ENCODE measurements at places on chromosomes 2 and 18.
A peak's percentile ranks its signal among the peaks of the same experiment; 100 is the strongest.

DNA sequence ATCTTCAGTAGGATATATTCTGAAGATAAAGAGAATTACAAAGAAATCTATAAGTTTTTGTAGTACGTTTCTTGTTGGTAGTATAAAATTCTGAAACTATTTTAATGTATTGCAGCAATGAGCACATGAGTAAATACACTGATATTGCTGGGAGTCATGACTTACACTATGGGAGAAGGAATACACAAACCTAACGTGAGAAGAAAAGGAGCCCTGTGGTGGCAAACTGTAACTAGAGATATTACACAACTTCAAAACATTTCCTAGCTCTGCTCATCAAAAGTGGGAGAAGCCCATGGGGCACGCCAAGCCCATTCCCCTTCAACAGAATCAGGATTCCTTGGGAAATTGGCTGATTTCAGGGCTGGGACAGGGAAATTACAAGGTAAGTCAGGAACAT lies 20.5 kb downstream of the SPIRE1 start:
- DNase-seq, result no peak

- no peak for DNase-seq
These were observed 21.9 kb upstream of the ROCK2 start for GRCh38 chr2:11366326-11366741.

DNA sequence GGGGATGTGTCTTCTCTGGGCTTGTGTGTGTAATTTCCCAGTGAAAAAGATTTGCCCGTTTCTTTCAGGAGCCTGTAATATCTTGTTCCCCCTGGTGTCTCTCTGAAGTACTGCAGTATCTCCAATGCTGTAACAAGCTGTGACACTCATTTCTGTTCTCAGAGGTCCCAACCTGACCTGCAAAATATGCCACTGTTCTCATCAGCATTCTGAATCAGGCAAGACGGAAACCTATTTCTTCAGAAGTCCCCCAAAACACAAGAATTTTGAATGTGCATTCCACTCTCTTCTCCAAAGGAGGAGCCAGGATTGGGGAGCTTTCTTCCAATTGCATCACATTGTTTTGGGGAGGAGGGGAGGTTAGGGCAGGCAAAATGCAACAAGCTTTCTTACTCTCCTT lies 77.0 kb upstream of the CNGA3 start:
- DNase-seq, result peak; percentile 42

GRCh38 chr18:79395761-79396404 lies at the start of gene NFATC1:
NFATC1 (plus strand) TSS chr18:79395930; CDS start chr18:79396225, 295 bp downstream.
- DNase-seq, result no peak

GRCh38 chr2:30185178-30185577 lies 38.4 kb downstream of the YPEL5 start:
- DNase-seq, result no peak

- DNase-seq, result no peak
These were observed 203.1 kb downstream of the RAB3GAP1 start for GRCh38 chr2:135255208-135255607.

DNA sequence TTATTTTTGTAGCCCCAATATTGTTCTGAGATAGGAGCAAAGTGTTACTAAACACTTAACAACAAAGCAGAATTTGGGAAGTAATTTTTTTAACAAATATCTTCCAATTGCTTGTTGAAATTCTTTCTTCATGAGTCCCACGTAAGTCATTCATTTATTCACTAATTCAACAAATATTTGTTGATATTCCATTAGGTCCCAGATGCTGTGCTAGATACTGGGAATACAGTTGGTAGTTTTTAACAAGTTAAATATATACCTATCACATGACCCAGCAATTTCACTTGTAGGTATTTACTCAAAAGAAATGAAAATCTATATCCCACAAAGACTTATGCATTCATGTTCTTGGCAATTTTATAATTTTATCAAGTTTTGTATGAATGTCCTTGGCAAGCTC lies 7.0 kb upstream of the BBS5 start:
- no peak for DNase-seq

DNA sequence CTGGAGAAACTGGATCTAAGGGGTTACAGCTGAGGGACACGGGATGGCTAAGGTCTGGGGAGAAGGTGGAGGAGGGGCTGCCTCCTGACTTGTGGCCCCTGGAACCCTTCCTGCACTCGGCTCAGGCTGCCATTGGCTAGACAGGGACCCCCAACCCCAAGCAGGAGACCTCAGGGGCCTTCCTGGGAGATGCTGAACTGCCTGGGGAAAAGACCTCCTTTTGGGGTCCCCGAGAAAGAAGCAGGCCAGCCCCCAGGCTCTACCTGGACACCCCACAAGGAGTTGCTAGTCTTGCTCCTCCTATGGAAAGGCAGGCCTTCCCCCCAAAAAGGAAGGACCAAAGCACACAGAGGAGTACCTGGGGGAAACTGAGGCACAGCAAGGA lies 10.1 kb upstream of the BOK start:
- DNase-seq, result no peak

- DNase-seq, result peak; percentile 30
These were observed 9.3 kb upstream of the LRRC30 start for GRCh38 chr18:7221424-7222155.

- DNase-seq, result no peak
These were observed 23.0 kb downstream of the STK25 start for GRCh38 chr2:241485172-241485911.

DNA sequence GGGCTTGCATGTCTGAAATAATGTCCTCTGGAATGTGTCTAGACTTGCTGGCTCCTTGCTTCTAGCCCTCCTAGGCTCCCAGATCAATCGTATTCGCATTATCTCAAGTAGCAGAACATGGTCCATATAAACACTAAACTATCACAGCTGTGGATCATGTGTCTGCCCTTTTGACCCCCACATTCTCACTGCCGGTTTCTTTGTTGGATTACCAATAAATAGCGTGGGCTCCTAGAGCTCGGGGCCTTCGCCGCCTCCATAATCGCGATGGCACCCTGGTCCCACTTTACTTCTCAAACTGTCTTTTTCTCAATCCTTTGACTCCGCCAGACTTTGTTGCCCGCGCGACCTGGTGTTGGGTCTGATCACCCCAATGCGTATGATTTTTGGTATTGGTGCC lies 6.3 kb upstream of the SCYGR8 start:
- no peak for DNase-seq

DNA sequence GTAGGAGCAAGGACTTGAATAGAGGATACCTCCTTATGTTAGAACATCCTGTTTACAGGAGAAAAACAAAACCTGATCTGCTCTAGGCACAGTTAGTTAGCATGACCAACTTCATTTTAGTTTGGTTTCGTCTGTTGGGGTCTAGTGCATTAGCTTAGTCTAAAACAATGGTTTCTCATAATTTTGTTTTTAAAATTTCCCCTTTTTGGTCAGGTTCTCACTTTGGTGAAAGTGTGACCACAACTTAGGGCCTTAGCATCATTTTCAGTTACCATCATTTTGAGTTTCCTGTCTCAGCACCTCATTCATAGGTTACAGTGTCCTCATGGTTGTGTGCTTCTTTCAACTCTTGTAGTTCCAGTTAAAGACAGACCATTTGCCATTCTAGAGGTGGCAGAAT lies 1277.0 kb upstream of the SLC39A10 start:
- no peak for DNase-seq

GRCh38 chr2:67997528-67997900 lies 65.3 kb downstream of the C1D start:
- peak; percentile 36 for DNase-seq

DNA sequence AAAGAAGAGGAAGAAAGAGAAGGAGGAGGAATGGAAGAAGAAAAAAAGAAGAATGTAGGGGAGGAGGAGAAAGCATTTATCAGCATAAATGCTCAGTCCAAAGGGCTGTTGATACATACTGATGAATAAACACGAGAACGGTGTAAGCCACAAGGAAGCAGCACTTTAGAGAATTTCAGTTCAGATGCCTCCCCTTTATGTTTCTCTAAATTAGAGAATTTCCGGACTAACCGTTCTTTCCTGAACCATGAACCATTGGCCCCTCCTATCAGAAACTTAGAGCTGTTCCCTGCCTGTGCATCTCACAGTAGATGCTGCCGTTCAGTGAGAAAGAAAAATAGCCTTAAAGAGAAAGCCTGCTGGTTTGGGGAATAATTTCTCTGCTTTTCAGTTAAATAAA lies 49.2 kb upstream of the TUBA3D start:
- no peak for DNase-seq
